ENCODE measurements at places on chromosomes 11 and 22. TPM values are rescaled to one million over a fixed set of nuclear protein-coding genes. Genes with fewer than 3 reads are reported as not detected.

GRCh38 chr22:23137905-23138561 is 3.8 kb downstream of the RSPH14 start:
- no peak for DNase-seq

DNA sequence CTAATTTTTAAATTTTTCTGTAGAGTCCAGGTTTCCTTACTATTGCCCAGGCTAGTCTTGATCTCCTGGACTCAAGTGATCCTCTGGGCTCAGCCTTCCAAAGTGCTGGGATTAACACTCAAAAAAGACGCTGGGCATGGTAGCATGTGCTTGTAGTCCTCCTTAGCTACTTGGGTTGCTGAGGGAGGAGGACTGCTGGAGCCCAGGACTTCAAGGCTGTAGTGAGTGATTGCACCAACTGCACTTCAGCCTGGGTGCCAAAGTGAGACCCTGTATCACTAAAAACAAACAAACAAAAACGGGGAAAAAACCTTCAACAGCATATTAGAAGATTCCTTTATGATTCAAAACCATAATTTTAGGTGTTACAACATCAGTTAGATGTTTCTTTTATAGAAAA is 44.6 kb downstream of the RSF1 start:
- no peak for DNase-seq

GRCh38 chr11:86145439-86146156 is 76.7 kb upstream of the PICALM start:
- DNase-seq: no peak

DNA sequence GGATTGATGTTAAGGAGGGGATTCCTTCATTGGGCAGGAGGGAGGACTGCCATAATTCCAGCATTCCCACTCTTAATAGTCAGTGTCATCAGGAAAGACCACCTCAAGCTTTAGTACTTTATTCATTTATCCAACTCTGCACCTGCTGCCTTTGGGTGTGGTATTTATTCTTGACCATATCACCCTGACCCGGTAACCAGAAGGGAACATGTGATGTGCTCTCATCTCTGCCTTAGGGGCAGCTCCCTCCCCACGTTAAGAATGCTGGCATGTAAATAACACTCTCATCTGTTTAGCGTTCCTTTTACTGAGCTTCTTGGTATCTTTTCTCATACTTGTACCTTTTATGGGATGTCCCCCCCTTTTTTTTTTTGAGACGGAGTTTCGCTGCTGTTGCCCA is 7.7 kb downstream of the CAT start:
- DNase-seq: no peak

DNA sequence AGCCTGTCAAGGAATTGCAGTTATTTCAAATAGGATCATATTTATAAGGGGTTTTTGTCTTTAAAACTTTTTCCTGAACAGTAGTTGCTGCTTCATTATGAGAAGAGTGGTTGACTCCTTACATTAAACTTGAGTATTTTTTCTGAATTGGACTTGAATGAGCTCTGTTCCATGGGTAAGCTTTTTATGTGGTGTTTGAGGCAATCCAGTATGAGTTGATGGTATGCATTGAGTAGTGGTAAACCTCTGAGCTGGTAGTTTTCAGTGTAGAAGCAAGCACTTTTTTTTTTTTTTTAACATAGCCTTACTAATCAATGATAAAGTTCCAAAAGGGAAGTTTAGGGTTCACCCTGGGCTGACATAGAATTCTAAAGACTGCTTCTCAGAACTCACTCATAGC is 3.4 kb downstream of the KMT2A start:
- DNase-seq: no peak

DNA sequence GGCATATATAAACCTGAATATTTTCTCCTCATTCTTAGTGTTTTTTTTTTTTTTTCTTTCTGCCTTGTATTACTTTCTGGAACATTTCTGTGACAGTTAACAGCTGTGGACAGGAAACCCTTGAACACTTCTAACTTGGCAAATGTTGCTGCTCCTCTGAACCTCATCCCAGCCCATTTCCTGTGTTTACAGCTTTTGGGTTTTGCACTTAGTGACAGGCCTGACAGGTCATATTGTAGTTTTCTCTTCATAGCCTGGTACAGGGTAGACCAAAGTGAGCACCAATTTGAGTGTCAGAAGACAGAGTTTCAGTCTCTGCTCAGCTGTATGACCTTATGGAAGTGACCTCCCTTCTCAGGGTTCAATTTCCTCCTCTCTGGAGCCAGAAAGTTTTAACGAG is 91.6 kb downstream of the STIM1 start:
- DNase-seq: peak; percentile 62

- DNase-seq: no peak
These were observed 42.1 kb downstream of the PRDM10 start for GRCh38 chr11:129960216-129961214.

DNA sequence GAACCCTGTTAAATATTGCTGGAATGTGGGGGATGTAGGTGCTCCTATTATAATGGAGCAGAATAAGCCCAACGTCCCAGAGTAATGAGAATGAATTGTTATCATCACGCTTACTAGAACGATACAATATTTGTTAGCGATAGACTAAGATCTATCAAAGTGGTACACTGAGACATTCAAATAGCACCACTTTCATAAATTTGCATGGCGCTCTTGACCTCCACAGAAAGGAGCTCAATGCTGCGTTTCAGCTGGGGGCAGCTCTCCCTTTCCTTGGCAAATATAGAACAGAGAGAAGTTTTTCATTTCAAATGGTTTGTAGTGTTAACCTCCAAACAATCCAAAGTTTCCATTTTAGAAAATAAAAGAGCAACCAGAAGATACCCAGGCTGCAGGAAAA is 38.2 kb upstream of the BLID start:
- no peak for DNase-seq

DNA sequence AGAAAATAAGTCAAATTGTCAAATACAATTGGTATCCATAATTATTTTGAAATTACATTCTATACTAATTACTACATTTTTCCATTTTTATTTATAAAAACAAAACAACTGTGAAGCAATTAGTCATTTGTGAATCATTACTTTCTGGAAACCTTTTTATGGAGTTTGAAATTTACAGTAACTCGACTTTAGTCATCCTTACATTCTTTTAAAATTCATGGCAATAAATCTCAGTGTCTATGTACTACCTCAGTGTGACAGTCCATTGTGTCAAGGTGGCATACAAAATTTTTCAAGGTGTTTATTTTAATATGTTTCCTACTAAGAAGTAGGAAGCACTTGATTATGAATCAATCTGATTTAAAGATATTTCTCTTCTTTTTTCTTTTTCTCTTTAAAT is 1949.4 kb upstream of the RAG2 start:
- DNase-seq: no peak

- DNase-seq: no peak
These were observed 77.4 kb downstream of the CWC15 start for GRCh38 chr11:94895971-94896370.

- no peak for DNase-seq
These were observed 31.5 kb downstream of the CHKA start for GRCh38 chr11:68089679-68090078.

- no peak for DNase-seq
These were observed 577.8 kb downstream of the JRKL start for GRCh38 chr11:96967616-96968015.

- DNase-seq: no peak
These were observed 9.5 kb downstream of the PHOX2A start for GRCh38 chr11:72234514-72234830.

DNA sequence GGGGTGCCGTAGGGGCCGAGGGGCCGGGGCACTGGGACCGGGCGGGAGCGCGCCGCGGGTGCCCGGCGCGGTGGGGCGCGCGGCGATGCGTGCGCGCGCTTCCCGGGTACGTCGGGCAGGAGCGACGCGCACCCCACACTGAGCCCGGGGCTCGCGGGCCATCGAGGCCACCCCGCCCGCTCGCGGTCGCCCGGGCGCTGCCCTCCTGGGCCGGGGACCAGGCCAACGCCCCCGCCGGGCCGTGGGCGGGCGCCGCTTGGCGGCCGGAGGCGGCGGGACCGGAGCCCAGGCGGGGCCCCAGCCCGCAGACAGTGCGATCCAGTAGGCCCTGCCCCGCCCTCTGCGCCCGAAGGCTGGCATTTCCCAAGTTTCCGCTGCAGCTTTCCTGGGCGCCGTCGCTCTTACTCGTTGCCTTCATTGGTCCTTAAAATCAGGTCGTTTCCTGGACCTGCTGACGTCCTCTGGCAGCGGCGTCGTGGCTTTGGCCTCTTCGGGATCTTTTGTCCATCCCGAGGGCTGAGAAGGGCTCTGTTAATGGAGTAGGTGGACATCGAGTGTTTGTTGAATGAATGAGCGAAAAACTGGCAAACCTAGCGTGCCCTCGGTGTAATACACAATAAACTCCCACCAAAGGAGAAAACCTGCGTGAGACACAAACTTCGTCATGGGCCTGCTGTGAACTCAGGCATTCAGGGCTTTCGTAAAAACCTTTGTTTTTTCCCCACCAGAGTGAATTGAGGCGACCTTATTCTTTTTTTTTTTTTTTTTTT is 638 bp downstream of the PARVA start:
- DNase-seq: peak; percentile 57

DNA sequence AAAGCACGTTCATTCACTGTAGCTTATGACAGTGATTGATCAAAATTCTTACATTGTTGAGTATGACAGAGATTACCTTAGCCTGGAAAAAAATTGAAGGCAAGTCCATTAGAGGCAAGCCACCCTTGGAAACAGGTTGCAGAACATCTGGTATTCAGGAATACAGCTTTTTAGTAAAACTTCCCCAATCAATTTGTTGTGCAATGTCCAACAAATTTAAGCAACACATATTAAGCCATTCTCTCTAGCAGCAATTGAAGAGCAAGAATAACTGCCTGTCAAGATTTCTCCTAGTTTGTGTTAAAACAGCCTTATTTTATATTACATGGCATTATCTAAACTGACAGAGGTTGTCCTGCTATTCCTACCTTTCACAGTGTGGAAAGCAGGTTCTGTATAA is 37.0 kb downstream of the BCL2L13 start:
- no peak for DNase-seq

DNA sequence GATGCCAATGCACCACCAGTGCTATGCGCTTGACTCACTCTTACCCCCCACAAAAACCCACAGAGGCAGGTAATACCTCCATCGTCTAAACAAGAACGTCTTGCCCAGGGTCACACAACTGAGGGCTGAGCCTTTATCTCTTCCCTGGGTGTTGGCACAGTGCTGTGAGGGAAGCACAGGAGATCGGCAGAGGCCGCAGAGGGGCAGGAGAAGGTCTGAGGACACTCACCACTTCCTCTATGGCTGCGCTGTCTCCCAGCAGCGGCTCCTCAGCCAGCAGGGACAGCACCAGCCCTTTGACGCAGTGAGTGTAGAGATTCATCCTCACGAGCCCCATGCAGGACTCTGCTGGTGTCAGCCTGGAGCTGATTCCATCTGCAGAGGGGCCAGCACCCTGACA is 19.9 kb downstream of the HPS4 start:
- no peak for DNase-seq

DNA sequence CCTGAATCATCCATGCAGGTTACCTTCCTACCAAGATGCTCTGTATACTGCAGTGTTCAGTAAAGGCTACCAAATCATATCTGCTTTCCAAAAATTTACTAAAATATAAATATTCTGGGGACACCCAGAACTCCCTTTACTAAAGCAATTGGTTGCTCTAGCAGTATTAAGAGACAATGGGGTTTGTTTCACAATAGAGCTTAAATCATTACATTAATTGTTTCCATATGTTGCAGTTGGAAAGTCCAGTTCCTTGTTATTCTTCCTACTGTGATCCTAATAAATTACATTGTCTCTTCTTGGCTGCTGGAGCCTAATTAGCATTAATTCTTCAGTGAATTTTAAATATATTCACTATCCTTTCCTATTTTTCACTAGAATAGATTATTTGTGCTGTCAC is 316.0 kb upstream of the MTNR1B start:
- peak; percentile 16 for DNase-seq

GRCh38 chr11:29534836-29535235 is 482.0 kb downstream of the KCNA4 start:
- DNase-seq: no peak

DNA sequence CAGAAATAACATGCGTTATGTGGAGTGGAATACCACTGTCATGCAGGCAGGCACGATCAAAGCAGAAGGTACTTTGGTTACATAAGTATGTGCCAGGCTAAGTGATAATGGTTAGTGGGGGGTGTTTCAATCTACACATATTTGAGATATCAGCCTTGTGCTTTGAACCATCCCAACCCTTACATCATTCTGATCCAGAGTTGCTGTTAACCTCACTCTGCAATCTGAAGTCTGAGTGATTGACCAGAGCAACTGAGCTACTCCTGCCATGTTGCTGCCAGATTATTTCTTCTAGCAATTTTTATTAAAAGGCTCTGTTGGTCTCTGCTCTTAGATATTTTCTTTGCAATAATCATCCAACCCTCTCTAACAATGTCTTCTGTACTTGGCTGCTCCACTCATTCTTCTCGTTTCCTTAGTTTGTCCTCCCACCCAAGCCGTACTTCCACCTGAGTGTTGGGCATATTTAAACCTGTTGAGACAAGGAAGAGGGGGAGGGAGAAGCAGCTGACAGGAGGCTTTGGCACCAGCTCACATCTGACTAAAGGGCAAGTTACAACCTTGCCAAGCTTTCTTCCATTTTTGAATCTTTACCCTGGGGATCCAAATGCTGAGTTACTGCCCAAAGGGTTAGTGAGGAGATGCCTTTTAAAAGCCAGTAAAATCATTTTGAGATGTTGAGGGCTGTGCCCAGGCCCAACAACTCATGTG is 114.1 kb upstream of the SESN3 start:
- no peak for DNase-seq

GRCh38 chr11:80782135-80782885 is 1341.5 kb upstream of the TENM4 start:
- DNase-seq: no peak

DNA sequence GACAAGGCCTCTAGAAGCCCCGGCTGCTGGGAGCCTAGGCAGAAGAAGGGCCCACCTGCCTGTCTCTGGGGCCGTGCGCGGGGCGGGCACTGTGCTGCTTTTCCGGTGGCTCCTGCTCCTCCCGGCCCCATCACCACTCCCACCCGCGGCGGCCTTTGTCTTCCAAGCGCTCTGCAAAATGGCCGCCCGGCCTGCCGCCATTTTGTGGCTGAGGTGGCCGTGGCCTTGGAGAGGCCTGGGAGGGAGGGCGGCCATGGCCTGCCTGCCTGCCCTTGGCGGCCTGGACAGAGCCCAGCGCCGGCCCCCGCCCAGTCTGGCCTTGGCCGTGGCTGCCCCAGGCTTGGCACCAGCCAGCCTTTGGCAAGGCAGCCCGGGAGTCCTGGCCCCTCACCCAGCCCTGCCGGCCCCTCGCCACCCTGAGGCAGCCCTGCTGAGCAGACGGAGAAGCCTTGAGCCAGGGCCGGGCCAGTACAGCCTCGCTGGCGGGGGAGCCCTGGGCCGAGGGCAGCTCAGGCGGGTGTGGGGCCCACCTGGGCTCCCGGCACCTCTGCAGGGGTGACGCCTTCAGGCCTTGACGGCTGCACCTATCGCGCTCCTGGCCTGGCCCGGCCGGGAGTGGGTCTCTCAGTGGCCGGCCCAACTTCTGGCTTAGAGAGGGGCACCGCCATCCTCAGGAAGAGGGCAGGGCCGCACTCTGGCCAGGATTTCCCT is 46.0 kb upstream of the PPARA start:
- DNase-seq: no peak

The ADAMTS8 gene
- total RNA-seq: 1.8 TPM

The TEX12 gene
- total RNA-seq: 0.20 TPM

The MMP1 gene
- 0.69 TPM for total RNA-seq

The MS4A4A gene
- total RNA-seq: 13.8 TPM

The IL17REL gene
- total RNA-seq: not detected

The CALCA gene
- not detected for total RNA-seq

The TYR gene
- total RNA-seq: 4.0 TPM

The IGF2 gene
- 467 TPM for total RNA-seq

The PDGFB gene
- 10.9 TPM for total RNA-seq

The NXPE4 gene
- total RNA-seq: not detected

The PRG3 gene
- 2.9 TPM for total RNA-seq

The SYT8 gene
- 6.7 TPM for total RNA-seq
